ENCODE measurements at places on chromosomes 2 and 18.

GRCh38 chr2:225764346-225764745 lies 364.8 kb downstream of the NYAP2 start:
- no peak for DNase-seq

DNA sequence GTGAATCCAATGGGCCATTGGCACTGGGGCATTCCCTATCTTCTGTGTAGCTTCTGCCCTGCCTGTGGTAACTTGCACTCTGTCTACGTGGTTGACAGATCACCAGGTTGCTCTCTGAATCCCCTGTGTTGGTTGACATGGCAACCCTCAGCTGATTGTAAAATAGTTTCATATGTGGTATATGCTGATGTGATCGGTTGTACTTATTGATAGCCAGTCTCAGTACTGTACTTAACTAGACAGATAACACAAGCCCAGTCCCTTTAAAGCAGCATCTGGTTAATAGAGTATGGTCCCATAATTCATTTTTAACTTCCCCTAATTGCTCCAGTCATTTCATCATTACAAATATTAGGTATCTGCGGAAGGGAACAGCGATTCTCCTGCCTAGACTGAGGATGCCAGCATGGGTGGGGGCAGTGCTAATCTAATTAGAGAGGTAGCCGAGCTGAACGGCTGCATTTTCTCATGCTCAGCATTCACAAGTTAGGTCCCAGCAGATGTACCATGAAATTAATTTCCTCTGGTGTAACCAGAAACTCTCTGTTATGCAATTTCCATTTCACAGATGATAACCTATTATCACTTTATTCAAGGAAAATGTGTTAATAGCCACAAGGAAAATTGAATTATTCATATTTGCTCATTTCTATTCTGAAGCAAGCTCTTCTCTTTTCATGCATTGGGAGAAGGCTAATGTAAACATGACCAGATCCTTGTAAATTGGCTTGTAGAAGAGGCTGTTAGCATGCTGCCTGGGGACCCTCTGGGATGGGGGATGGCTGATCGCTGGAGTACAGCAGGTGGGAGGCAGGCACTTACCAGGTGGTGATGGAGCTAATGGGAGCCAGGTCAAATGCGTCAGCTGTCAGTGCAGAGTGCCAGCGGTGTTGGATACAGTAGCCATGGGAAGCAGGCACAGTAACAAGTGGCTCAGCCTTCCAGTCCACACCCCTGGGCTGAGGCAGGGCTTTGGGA lies 608.3 kb downstream of the GALR1 start:
- DNase-seq: no peak

GRCh38 chr2:25313711-25314513 lies 27.8 kb downstream of the DNMT3A start:
- DNase-seq: no peak

DNA sequence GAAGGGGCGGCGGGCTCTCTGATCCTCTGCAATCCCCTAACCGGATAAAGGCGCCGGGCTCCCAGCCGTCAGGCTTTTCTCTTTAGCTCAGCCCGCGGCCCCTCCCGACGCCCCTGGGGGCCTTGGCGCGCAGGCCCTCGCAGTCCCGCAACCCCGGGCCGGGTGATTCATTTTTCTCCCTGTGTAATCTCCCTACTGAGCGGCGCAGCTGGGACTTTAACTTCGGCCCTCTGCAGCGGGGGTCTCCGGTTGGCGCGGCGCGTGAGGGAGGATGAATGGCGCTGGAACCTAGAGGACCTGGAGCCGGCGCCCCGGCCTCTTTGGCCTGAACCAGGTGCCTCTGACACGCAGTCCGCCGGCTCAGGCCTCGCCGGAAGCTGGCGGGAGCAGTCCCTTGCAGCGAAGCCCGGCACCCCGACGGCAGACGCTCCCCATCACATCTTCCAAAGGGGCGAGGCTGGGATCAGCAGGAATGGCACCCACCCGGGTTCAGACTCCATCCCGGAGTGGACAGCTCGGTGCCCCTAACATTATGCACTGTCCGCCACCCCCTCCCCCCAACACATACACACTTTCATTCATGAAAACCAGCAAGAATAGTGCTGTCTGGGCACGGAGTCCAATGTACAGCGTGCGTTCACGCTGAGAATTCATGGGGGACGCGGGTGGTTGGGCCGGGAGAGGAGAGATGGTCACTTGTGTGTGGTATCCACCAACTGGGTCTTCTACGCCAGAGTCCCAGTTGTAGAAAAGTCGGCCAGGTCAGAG lies 1.2 kb downstream of the CNGA3 start:
- no peak for DNase-seq

GRCh38 chr2:23599006-23599405 lies 214.0 kb downstream of the KLHL29 start:
- no peak for DNase-seq

DNA sequence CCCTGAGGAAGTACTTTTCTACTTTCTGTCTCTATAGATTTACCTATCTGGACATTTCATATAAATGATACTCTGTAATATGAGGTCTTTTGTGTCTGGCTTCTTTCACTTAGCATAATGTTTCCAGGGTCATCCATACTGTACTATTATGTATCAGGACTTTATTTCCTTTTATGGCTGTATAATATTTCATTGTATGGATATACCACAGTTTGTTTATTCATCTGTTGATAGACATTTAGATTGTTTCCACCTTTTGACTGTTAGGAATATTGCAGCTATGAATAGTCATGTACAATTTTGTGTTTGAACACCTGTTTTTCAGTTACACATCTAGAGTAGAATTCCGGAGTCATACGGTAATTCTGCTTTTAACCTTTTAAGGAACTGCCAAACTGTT lies 73.8 kb downstream of the TMEM185B start:
- no peak for DNase-seq

DNA sequence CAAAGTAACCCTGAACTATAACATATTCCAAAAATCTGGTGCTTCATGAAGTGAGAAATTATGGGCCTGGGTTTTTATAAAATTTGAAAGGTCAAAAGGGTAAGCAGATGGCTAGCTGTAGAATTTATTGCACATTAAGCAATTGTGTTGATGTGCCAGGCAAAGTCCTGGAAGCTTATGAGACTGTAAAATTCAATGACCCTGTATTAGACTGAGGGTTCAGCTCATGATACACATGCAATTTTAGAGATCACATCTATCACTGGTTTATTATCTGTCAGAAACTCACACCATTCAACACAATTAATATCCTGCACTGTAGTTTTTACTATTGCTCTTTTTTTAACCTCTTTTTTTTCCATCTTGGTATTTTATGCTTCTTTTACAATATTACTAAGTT lies 1162.6 kb upstream of the SLC39A10 start:
- DNase-seq: no peak

- no peak for DNase-seq
These were observed 28.2 kb downstream of the RND3 start for GRCh38 chr2:150459281-150459680.

DNA sequence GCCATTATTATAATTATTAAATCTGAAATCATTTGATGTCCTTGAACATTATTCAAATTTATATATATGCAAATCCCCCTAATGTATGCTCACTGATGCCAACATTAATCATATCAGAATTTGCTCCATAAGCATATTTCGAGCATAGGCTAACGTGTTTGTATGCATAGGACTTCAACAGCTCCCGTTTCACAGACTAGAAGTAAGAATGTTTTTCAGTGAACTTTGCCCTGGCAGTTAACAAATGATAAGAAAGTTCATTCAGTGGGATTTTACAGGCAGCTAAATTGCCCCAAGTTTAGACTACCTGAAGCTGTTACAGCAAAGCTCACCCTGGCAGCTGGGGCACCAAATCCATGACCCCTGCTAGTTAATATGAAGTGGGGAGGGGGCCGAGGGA lies 272.0 kb downstream of the LNPK start:
- DNase-seq: no peak

DNA sequence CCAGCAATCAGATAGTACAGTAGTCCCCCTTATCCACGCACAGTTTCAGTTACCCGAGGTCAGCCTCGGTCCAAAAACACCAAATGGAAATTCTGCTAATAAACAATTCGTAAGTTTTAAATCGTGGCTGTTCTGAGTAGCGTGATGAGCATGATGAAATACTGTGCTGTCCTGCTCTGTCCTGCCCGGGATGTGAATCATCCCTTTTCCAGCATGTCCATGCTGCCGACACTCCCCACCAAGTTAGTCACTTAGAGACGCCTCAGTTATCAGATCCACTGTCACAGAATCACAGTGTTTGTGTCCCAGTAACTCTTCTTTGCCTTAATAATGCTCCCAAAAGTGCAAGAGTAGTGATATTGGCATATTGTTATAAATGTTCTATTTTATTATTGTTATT lies 62.1 kb downstream of the MEX3C start:
- DNase-seq: no peak

- no peak for DNase-seq
These were observed 110.6 kb downstream of the MAP4K4 start for GRCh38 chr2:101808006-101808562.

- DNase-seq: no peak
These were observed 18.2 kb downstream of the AFTPH start for GRCh38 chr2:64542071-64543007.

DNA sequence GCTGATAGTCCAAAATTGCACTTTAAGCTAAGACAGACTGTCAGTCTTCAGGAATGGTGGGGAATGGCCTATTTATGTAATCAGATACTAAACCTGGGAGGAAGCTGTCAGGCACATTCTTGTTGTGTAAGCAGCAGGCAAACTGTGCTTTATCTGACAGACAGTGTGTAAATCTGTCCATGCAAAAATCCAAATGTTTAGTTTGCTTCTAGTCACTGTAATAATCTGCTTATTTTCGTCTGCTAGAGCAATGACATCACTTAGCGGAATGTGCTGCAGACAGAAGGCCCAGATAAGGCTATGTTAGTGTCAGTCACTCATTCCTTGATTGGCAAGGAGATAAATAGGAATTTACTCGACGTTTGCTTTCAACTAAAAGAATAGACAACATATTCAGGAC lies 263.5 kb downstream of the ZNF407 start:
- DNase-seq: no peak

DNA sequence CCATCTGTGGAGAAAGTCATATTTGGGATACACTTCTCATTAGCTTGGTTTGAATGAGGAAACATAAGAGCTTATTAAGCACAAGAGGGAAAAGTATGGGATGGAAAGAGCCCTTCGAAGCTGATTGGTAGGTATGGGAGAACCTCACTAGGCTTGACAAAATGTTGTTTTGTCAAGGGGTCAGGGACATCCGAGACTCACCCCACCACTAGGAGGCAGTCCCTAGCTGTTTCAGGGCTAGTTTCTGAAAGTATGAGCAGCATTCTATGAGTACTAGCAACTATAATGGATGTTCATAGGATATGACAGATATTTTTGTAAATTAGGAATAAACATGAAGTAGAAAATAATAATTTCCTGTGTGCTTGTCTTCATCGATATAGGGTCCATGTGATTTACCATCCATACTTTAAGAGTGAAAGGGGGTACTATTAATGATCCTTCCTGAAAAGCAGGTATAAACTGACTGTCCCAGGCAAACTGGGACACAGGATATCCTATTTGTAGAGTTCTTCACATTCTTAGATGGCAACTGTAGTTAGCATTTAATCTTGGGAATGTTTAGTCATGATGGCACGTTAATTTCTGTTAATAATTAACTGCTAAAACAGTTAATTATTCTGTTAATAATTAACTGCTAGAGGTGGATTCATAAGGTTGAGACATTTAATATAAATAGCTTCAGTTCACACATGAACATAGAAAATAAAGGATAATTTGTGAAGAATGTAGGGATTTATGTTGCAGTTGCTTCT lies 28.4 kb downstream of the OTX1 start:
- DNase-seq: no peak

- DNase-seq: peak; percentile 66
These were observed 2.4 kb downstream of the PNKD start for GRCh38 chr2:218272531-218273212.

- DNase-seq: no peak
These were observed 313.9 kb downstream of the GBX2 start for GRCh38 chr2:235854276-235854675.

- DNase-seq: no peak
These were observed 30.9 kb downstream of the FAM171B start for GRCh38 chr2:186724736-186725135.

DNA sequence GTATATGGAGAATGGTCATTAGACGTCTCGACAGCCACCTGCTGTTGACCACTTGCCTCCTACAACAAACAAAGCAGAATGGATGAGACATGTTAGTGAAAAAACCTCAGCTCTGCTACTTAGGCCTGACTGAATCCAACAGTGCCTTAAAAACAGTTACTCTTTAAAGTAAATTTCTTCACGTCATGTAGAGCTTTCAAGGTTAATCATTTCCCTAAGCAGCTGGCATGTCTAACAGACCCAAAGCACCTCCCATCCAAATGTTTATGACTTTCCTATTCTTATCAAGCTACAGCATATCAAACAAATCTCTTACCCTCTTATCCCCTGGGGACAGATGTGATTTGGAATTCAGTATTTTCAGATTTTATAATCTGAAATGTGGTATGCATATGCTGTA lies 75.6 kb upstream of the ITGB6 start:
- no peak for DNase-seq

DNA sequence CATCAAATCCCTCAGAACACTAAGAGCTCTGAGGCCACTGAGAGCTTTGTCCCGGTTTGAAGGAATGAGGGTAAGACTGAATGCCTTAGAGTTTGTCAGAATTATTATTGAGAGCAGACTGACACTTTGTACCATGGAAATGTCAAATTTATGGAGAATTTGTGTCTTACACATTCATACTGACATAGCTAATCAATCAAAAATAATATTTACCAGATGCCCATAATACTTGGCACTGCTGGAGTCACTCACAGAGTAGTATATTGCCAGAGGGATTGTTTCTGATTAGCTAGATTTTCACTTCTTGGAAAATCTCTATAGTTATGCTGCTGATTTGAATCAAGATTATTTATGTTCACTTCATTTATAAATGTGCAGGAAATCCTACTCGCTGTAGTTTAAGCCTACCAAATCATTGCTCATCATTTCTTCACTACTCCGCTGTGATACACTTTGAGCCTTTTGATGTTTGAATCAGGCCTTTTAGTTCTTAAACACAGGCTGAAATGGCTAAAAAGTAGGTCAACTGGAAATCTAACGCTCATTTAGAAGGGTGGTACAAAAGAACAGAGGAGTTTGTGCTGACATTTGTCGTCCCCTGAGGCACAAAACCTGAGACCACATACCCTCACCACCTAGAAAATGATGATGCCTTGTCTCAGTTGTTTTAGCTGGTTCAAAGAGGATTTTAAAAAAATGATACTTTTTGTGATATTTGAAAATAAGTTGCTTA lies 96.1 kb upstream of the CSRNP3 start:
- DNase-seq: no peak

- no peak for DNase-seq
These were observed 24.3 kb downstream of the UPP2 start for GRCh38 chr2:158125756-158126498.

Measured in activated CD8-positive, alpha-beta memory T cell treated with anti-CD3 and anti-CD28 coated beads for 4 hours (primary cell).